Dermis microvascular lymphatic vessel endothelial cell (primary cell): ENCODE measurements at places on chromosomes 13 and 19. TPM values are rescaled to one million over a fixed set of nuclear protein-coding genes. Genes with fewer than 3 reads are reported as not detected.

The SAFB2 gene
- 19.4 and 23.0 TPM in 2 replicates for total RNA-seq

The ADAMTS10 gene
- total RNA-seq: 4.2 and 13.0 TPM in 2 replicates

The MYO1F gene
- total RNA-seq: 0.13 and 0.38 TPM in 2 replicates

The TTYH1 gene
- total RNA-seq: under 0.01 TPM in 1 of 2 replicates, not detected in the other
